Endodermal cell (in vitro differentiated cells): ENCODE measurements at places on chromosomes 13 and 19. TPM values are rescaled to one million over a fixed set of nuclear protein-coding genes. Genes with fewer than 3 reads are reported as not detected.

GRCh38 chr13:43516401-43516833, 270.4 kb downstream of the ENOX1 start:
- DNase-seq: no peak

GRCh38 chr13:34748073-34748472, 194.0 kb upstream of the NBEA start:
- no peak for DNase-seq

- DNase-seq: no peak
Measured at GRCh38 chr19:16589917-16590316, 17.7 kb upstream of the SLC35E1 start.

DNA sequence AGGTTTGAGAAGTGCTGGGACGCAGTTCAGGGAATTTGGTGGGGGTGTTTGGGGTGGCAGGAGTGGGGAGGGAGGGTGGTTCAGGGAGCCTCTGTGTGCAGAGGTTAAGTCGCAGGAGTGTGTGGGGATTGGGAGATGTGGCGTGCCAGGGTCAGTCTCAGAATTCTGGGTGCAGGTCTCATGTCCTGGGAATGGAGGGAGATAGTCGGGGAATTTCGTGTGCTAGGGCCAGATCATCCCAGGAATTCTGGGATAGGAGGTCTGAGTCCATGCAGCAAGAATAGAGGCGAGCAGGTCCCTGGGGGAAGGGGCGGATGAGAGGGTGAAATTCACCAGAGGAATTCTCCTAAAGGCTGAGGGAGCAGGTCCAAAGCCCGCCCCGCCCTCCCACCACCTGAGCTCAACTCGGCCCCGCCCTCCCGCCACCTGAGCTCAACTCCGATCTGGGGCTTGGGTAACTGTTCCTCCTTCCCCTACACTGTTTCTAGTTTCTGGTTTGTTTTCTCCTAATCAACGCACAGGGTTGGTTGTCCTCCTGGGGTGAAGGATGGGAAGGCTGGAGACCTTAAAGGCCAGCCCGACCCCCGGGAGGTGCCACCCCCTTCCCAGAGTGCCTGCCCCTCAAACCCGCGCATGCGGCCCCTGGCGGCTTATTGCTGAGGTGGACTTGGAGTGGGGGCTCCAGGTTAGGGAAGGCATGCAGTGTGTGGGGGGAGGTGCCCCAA, 15.2 kb downstream of the KCNC3 start:
- DNase-seq: peak; percentile 89

- DNase-seq: no peak
Measured at GRCh38 chr19:1938071-1938470, 2.9 kb upstream of the CSNK1G2 start.

GRCh38 chr13:22625691-22626090, 555.1 kb upstream of the SGCG start:
- DNase-seq: no peak

DNA sequence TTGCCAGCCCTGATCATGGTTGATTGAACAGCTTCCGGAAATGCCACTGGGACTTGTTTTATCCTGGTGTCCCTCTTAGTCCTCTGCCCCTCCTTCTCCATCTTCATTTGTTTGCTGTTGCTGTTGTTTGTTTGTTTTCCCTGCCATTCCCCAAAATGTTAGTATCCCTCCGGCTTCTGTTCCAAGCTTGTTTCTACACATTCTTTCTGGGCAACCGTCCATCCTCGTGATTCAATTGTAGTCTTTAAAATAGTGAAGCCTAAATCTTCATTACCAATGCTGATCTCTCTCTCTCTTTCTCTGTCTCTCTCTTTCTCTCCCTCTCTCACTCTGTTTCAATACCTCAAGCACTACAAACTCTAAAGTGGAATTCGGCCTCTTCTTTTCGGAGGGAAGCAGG, 649.3 kb upstream of the ARGLU1 start:
- DNase-seq: no peak

- DNase-seq: no peak
Measured at GRCh38 chr13:76852986-76853385, 33.2 kb downstream of the KCTD12 start.

GRCh38 chr19:3458229-3459088, 21.9 kb downstream of the SMIM24 start:
- peak; percentile 76 for DNase-seq

- no peak for DNase-seq
Measured at GRCh38 chr13:20713014-20713376, 9.5 kb downstream of the IL17D start.

DNA sequence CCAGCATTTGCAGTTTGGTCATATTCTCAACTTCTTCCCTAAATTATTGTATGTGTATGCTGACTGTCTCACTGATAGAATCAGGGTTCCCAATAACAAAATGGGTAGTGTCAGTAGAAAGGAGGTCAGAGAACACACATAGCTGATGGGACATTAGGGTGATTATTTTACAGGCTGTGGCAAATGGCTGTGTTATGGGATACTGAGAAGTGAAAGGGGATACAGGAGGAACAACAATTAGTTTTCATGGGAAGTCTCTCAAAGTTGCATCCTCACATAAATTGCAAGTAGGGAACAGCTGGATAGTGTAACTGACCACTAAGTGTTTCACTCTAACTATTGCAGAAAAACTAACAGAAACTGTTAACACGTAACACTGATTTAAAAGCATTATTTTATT, 1199.3 kb downstream of the PCDH17 start:
- no peak for DNase-seq

DNA sequence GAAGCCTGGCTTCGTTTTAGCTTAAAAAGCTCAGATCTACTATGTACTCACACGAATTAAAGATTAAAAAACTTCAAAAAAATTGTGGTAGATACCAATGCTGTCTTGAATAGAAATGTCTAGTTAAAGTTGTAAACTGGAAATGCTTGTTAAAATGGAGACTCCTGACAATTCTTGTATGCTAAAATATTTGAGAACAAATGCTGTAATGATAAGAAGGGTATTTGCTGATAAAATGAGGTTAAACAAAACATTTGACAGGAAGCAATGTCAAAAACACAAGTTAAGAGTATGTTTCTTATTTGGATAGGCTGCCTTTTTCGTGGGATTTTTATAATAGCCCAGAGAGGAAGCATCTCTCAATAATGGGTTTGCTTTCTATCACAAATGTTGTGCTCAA, 48.0 kb upstream of the POSTN start:
- DNase-seq: no peak

GRCh38 chr13:23160638-23161480, 19.9 kb upstream of the SGCG start:
- DNase-seq: no peak

DNA sequence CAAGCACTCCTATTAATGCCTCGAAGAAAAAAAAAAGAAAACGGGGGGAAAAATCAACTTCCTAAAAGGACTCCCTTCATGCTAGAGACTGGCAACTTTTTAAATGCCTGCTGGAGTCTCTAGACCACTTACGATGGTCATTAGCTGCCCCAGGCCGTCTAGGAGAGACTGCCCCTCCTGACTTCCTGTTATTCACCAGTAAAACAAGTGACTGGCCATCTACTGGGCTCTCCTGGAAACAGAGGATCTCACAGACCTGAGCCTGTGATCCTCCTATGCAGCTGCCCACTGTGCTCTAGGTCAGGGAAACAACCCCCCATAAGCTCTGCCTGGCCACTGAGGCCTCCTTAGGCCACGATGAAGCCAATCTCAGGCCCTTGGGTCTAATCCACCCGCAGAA, 7.4 kb downstream of the ZNF266 start:
- DNase-seq: no peak

DNA sequence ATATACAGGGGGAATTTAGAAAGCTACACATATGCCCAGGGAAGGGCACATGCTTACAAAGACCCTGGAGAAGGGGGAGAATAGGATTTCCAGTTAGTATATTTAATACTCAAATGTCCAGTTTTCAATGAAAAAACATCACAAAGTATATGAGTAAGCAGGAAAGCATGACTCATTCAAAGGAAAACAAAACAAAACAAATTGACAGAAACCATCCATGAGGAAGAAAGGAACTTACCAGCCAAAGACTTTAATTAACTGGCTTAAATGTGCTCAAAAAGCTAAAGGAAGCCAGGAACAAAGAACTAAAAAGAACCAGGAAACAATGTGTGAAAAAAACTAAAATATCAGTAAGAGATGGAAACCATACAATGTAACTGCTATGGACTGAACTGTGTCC, 716.2 kb upstream of the ARGLU1 start:
- DNase-seq: no peak

- DNase-seq: peak; percentile 51
Measured at GRCh38 chr19:7292352-7292949, 1.8 kb downstream of the INSR start.

DNA sequence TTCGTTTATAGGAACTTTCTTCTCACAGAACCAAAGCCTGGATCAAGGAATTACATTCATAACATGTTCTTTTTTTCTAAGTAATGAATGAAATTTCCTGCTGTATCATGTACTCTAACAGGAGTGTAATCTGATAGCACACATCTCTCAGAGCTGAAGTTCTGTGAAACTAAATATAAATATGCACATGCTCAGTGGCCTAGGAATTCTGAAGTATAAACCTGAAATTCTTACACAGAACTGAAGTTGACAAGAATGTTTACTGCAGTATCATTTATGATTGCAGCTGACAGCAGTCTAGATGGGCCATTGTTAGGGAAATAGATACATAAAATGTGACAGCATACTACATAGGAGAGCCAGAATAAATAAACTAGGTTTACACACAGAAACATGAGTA, 54.5 kb downstream of the USP12 start:
- DNase-seq: no peak

DNA sequence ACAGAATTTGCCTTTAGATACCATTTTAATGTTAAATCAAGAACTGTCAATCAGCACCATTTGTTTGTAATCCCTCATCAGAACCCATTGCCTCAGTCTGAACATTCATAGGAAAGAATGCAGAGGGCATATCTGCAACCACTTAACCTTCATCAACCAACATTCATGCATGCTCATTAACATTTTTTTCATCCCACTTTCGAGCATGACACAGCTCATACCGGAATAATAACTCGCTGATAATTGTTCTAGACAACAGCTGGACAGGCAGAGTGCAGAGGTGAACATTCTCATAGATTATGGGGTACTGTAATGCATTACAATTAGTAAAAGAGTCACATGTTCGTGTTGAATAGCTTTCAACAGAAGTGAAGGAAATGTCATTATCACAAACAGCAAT, 216.8 kb downstream of the DIAPH3 start:
- DNase-seq: no peak

DNA sequence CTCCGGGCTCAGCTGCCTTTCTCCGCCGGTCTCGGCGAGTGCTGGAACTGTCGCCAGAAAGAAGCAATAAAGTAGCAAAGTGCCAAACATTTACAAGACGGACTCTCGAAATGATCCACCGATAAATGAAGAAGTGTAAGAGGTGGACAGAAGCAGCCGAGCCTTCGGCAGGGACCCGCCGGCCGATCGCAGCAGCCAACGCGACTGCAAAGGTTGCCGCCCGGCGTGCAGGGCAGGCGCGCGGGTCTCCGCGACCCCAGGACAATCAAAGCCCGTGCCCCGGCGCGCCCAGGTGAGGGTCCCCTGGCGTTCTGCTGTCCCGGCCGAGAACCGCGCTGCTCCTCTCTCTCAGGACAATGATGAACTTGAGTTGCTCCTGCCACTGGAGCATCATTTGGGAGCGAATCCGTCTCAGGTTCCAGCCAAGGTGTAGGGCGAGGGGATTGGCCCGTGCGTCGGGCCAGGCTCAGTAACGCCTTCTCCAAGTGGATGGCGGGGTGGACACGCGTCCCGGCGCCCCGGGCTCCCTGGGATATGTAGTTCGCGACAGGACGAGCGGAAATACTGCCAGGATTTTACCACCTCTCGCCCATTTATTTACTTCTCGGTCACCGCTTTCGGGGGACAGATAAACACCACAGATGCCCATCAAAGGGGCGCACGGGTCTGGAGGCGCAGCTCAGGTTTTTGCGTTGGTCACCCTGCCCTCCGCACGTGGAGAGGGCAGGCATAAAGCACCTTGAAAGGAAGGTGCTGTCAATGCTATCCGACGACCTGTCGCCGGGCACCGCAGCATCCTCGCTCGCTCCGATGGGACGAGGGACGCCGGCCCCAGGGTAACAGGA, at the start of the genes BIVM and POGLUT2:
Gene BIVM (plus strand): TSS at position 539 of the 845 bp plus-strand sequence. CDS start 8,149 bp downstream, outside the sequence.
Gene POGLUT2 (minus strand): TSS at position 396 of the 845 bp plus-strand sequence. CDS start 306 bp downstream, at position 90.
- peak; percentile 98 for DNase-seq

DNA sequence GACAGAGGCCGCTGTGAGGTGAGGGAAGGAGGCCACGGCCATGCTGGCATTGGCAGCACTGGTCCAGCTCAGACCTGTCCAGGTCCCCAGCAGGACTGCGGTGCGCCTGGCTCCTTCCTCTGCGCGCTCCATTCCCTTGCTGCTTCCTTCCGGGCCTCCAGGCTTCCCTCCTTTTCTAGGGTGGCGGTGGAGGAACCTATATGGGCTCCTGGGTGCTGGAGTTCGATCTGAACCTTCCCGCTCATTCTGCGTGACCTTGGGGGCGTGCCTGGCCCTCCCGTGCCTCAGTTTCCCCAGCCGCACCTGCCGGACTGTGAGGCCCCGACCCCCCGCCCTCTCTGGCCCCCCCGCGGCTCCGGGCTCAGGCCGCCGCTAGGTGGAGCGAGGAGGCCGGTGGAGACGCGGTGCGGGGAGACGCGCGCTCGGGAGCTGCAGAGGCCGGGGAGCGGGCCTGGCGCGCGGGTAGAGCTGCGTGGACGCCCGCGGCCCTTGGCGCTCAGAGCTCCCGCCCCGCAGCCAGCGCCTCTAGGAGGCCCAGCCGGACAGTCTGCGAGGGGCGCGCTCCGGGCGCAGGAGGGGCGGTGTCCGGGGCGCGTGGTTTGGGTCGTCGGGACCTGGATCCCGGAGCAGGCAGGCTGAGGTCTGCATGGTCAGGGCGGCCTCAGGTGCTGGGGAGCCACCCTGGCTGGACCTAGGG, 29.9 kb downstream of the EFNA2 start:
- peak; percentile 86 for DNase-seq

DNA sequence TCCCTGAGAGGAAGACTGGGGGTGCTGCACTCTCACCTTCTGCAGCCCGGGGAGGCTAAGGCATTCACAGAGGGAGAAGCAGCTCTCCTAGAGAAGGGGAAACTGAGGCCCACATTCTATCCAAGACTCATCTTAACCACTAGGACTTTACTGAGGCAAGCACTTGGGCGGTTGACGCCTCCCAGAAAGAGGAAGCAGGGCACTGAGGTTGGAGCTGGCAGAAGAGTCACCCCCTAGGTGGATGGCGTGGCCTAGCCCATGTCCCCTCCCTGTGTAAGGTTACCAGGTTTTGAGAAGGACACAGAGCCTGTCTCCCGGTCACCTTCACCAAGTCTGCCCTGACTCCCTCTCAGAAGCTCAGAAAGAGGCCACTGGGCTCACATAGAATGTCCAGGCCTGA, 2.7 kb downstream of the S1PR2 start:
- no peak for DNase-seq

GRCh38 chr13:85808811-85809210, 9.6 kb upstream of the SLITRK6 start:
- DNase-seq: no peak

The ZNF506 gene
- 11.3 to 13.1 TPM (median 12.0 TPM) in 3 replicates for total RNA-seq

The DHDH gene
- 1.7 to 4.7 TPM (median 2.3 TPM) in 3 replicates for total RNA-seq

The NCAN gene
- total RNA-seq: 0.77 to 1.2 TPM (median 0.84 TPM) in 3 replicates

The TBXA2R gene
- 0.29 and 0.50 TPM in 2 replicates for total RNA-seq

The CGB5 gene
- 0.44 and 0.70 TPM in 2 replicates for total RNA-seq

The DIAPH3 gene
- total RNA-seq: 25.2 and 25.7 TPM in 2 replicates

The IGFL1 gene
- total RNA-seq: not detected in 2 replicates

The USHBP1 gene
- 4.8 to 6.9 TPM (median 6.2 TPM) in 3 replicates for total RNA-seq

The KASH5 gene
- not detected in 3 replicates for total RNA-seq

The CCDC169 gene
- total RNA-seq: 19.8 to 28.0 TPM (median 26.3 TPM) in 3 replicates
